ENCODE measurements at places on chromosomes 2 and 18. TPM values are rescaled to one million over a fixed set of nuclear protein-coding genes. Genes with fewer than 3 reads are reported as not detected.

DNA sequence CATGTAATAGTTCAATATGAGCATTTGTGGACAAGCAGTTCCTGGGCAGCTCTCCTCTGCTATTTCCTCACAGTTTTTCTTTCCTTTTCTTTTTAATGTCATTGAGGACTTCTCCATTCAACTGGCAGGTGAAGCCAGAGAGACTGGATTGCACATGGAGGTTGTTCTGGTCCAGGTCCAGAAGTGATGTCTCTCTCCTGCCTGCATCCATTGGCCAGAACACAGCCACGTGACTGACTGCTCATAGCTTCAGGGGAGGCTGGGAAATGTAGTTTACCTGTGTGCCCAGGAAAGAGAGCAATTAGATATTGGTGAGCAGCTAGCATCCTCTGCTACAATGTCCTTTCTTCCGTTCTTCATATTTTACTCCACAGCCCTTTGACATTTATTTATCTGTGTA is 20.2 kb upstream of the ADAM23 start:
- DNase-seq: no peak

The CLEC4F gene
- total RNA-seq: not detected

The ATG16L1 gene
- 44.0 TPM for total RNA-seq

The DSC1 gene
- total RNA-seq: not detected

- DNase-seq: peak; percentile 2
These were observed 293.8 kb downstream of the LRRTM4 start for GRCh38 chr2:77228391-77228790.

The RETSAT gene
- total RNA-seq: 91.5 TPM

The SPR gene
- 62.2 TPM for total RNA-seq

The SLC30A3 gene
- not detected for total RNA-seq

The COL4A4 gene
- total RNA-seq: 9.9 TPM

DNA sequence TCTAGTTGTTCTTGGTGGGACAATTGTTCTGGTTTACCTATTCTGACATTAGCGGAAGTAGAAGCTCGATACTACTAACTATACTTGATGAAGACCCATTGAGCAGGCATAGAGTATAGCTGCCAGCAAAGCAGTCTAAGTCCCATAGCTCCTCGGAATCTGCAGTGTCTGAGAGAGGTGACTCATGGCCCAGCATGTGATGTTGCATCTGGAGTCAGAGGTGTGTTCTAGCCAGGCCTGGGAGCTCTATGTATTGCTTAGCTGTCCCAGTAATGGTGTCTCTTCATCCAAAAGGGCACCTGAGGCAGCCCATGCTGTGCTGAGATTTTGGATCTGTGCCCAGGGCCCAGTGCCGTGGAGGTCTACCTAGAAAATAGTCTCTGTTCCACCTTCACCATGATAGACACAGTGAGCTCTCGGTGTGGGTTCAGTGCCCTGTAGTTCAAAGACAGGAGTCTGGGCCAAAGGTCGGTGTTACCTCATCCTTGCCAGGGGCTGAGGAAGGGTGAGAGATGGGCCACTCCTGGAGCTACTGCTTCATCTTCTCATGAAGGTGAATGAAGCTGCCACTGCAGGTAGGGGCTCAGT is 47.3 kb downstream of the MEX3C start:
- DNase-seq: peak; percentile 62

All from renal cortical epithelial cell (primary cell).